Hair follicle dermal papilla cell (primary cell): ENCODE measurements at places on chromosomes 13 and 19. TPM values are rescaled to one million over a fixed set of nuclear protein-coding genes. Genes with fewer than 3 reads are reported as not detected.

NTN5 gene
- total RNA-seq = 0.32 TPM in 1 of 2 replicates, not detected in the other

ZNF439 gene
- 7.2 and 8.3 TPM in 2 replicates for total RNA-seq

MEX3D gene
- 44.9 and 56.5 TPM in 2 replicates for total RNA-seq

MAP4K1 gene
- total RNA-seq = not detected in 2 replicates

WDR87 gene
- total RNA-seq = under 0.01 TPM in 1 of 2 replicates, not detected in the other

PRRG2 gene
- total RNA-seq = 2.2 TPM in 1 of 2 replicates, not detected in the other

B3GNT3 gene
- not detected in 2 replicates for total RNA-seq

FREM2 gene
- total RNA-seq = 0.16 TPM in 1 of 2 replicates, not detected in the other

VSTM1 gene
- total RNA-seq = not detected in 2 replicates

TNFSF13B gene
- total RNA-seq = 1.8 and 3.6 TPM in 2 replicates

HSPB6 gene
- total RNA-seq = 13.6 and 14.8 TPM in 2 replicates

ZNF541 gene
- not detected in 2 replicates for total RNA-seq

FFAR1 gene
- total RNA-seq = not detected in 2 replicates

APOC4 gene
- not detected in 2 replicates for total RNA-seq

SEMA6B gene
- 0.12 and 0.49 TPM in 2 replicates for total RNA-seq

OXGR1 gene
- not detected in 2 replicates for total RNA-seq

HIPK4 gene
- 0.12 and 0.49 TPM in 2 replicates for total RNA-seq

IFT88 gene
- total RNA-seq = 15.6 and 15.7 TPM in 2 replicates

HCN2 gene
- total RNA-seq = 2.4 and 2.9 TPM in 2 replicates
